ENCODE measurements at places on chromosomes 2 and 18. TPM values are rescaled to one million over a fixed set of nuclear protein-coding genes. Genes with fewer than 3 reads are reported as not detected.

- no peak for DNase-seq
Observed at GRCh38 chr2:208280933-208281332, 14.9 kb downstream of the PIKFYVE start.

GRCh38 chr18:32804134-32804888 is 31.5 kb upstream of the KLHL14 start:
- no peak for DNase-seq

ACVR1 gene
- 31.7 TPM for total RNA-seq

EFHD1 gene
- 15.9 TPM for total RNA-seq

GRCh38 chr2:7963787-7964186 is 718.1 kb upstream of the ID2 start:
- DNase-seq, result no peak

DNA sequence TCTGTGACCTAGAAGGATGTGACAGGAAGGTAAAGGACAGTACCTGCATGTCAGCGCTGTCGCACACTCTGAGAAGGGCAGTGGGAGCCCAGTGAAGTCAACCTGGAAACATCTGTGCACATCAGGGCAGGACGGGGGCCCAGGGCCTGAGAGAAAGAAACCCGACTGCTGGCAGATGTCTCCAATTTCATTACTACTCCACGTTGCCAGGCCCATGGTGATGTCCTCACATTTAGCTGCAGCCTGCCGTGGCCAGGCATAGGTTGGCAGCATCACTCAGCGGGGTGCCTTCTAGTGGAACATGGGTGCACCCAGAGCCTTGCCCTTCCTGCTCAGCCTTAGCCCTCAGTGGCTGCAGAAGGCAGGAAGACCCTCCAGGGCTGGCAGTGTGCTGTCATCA is 72.3 kb upstream of the FOSL2 start:
- no peak for DNase-seq

DNA sequence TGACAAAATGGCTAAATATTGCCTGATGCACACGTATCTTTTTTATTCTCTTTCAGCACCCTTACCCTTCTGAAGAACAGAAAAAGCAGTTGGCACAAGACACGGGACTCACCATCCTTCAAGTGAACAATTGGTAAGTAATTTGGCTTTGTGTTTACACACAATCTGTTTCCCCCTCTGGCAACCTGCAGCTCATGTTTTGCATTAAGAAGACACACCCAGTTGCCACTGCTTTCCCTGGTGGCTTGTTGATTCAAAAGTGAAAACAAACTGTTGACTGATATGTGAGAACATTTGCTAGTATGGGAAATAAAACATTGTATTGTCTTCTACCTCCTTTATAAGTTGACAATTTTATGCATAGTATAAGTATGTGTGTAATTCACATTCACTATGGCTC is 113.0 kb downstream of the MEIS1 start:
- no peak for DNase-seq

DNA sequence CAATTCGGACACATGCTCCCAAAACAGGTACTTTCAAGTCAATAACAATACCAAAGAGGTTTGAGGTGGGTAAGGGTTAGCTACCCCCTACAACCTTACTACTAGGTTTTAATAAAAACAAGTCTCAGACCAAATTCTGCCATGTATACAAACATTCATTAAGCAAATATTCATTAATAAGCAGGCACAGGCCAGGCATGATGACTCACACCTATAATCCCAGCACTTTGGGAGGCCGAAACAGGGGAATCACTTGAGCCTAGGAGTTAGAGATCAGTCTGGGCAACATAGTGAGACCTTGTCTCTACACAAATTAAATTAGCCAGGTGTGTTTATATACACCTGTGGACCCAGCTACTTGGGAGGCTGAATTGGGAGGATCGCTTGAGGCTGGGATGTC is 11.7 kb upstream of the ELAC1 start:
- DNase-seq, result no peak

CERKL gene
- total RNA-seq, result 0.29 TPM

Measured in ureter (tissue), 1 donor.